Suppressor macrophage (primary cell): ENCODE measurements at places on chromosomes 13 and 19.
A peak's percentile ranks its signal among the peaks of the same experiment; 100 is the strongest.

DNA sequence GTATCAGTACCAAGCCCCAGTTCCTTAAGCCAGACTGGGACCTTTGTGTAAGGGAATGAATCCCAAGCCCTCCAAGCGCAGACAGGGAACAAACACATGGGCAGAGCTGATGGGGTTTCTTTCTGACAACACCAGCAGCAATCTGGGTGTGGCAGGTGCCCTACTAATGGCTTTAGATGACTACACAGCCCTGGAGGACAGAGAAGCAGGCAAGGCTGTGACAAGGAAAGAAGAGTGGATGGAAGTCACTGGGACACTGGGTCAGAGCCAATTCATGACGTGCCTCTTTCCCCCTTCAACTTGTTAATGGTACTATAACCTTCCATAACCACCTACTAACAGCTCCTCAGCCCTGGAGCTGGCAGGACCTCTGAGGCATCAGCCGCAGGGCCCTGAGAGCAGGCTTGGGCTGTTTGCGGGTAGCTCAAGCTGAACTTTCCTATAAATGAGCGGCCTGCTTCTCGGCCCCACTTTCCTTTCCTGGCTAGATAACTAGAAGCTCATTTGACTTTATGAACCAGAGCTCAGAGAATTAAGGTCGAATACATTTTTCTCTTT lies 38.9 kb downstream of the RASL11A start:
- DNase-seq: no peak

DNA sequence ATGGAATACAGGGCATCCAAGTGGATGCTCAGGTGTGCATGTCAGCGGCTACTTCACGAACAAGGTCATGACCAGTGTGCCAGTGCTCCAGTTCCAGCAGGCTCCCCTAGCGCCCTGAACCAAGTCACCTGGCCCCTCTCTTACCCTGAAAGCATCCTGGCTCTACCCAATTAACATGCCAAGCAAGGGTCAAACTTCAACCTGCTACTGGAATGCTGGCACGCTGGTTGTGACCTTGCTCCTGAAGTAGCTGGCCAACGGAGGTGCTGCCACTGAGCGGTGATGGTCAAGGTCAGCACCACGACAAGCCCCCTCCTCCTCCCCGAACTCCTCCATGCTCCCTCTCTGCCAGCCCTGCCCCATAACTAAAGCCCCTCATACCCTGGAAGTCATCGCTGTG lies 96.0 kb downstream of the CRYL1 start:
- no peak for DNase-seq

DNA sequence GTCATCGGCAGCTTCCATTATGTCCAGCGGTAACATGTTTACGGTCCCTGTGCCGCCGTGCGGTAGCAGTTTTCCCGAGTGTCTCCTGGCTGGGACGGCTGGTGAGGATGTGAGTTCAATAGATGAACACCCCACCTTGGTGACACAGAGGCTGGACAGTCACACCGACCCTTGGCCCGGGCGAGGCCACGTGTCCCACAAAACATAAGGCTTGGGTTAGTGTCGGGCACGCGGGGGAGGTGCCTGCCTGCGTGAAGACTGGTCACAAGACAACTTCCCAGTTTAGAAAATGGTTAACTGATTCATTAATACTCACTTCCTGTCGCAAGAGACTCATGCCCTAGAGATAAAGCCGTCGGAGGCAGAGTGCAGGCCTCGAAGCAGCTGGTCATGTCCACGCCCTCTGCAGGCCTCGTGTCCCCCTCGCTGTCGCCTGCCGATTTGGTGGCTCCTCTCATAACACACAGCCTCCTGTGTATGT lies 17.2 kb downstream of the RASA3 start:
- DNase-seq: peak; percentile 96

GRCh38 chr13:34224877-34225276 lies 406.9 kb downstream of the RFC3 start:
- DNase-seq: no peak

DNA sequence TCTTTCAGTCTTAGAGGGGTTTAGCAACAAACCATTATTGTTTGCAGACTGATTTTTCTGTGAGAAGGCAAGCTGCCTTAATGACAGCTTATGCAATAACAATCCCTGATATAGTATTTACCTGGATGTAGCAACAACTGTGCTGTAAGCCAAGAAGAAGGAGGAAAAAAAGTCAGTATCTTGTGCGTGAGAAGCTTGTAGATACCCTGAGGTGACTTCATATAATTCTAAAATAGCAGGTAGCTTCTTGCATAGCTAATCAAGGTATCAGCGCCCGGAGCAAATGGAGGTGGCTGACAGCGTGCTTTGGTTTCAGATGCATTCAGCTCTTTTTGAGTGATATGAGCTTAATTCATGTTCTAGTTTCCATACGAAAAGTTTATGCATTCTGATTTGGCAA lies 309.8 kb downstream of the KLF5 start:
- no peak for DNase-seq

GRCh38 chr13:29568731-29569130 lies 26.8 kb downstream of the SLC7A1 start:
- no peak for DNase-seq

DNA sequence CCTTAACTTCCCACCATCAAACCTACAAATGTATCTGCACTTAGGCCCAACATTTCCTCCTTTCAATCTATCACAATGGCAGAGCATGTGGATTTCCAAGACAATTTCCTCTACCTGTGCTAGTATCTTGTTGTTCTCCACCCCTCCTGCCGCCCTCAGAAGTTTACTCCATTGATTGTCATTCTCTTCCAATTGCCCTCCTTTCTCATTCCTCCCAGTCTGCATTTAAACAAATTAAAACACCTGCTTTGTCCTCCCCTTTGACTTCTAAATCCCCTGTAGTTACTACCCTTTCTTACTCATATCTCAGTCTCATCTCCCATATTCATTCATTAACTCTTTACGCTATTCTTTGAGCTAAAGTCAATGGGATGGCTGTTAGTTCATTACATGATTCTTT lies 370.6 kb downstream of the DIAPH3 start:
- no peak for DNase-seq

GRCh38 chr13:24053519-24054251 lies 106.8 kb upstream of the SPATA13 start:
- DNase-seq: peak; percentile 54

- no peak for DNase-seq
These were observed 1.5 kb downstream of the ZNF787 start for GRCh38 chr19:56119582-56119978.

DNA sequence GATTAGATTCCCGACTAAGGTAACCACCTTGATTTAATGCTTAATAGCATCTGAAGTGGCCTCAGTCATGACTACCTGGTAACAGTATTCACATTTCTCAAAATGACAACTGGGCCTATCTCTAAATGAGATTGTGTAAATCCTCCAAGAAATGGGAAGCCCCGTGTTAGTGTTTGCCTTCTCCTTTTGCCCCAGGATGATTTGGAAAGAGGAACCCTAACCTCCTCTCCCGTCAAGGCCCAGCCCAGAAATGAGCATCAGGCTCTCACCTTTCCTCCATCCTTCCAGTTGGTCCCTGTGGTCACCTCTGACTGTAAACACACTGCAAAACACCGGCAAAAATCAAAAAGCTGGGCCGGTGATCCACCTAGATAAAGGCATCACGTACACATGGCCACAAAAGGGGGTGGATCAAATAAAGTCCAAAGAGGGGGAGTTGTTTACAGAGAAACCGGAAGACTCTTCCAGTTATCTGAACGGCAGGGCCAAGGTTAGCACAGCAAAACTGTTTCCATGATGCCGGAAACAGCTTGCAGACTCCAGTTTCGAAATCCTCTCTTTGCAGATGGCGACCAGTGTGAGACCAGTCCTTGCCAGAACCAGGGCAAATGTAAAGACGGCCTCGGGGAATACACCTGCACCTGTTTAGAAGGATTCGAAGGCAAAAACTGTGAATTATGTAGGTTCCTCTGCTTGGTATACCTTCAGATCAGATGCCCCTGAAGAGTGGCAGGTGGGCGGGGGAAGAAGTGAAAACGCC lies 16.4 kb downstream of the F10 start:
- peak; percentile 32 for DNase-seq

GRCh38 chr19:49930483-49931011 lies 1.2 kb upstream of the NUP62 start:
- DNase-seq: peak; percentile 21

GRCh38 chr13:35157143-35157755 lies 215.2 kb downstream of the NBEA start:
- DNase-seq: peak; percentile 70

DNA sequence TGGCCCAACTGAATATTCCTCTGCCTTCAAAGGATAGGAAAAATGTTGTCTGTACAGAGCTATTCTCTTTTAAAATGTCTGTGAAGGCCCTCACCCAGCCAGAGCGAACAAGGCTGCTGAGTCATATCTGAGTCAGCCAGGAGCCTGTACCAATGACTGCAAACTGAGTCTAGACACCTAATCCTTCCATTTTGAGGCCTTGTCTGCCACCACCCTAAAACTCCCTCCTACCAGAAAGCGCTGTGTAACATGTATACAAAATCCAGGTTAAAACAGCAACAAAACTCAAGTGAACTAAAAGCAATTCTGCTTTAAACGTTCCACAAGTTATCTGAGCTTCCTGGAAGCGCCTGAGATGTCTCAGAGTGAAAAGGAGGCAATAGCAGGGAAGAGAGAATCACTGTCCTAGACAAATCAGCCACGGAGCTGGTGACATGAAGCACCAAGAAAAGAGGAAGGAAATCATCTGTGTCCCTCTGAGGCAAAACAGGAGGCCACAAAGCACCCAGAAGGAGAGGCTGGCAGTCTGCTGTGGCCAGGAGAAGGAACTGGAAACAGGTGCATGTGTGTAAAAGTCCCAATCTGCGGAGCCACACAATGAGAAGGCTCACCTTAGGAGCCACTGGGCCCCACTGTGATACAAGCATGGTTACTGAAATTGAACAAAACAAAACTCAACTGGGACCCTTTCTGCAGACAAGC lies 10.2 kb downstream of the DHRS12 start:
- peak; percentile 82 for DNase-seq

- peak; percentile 63 for DNase-seq
These were observed 11.9 kb downstream of the PEAK3 start for GRCh38 chr19:2270157-2270422.

GRCh38 chr19:55153652-55154264 lies 3.8 kb downstream of the TNNI3 start:
- DNase-seq: no peak

GRCh38 chr19:36182612-36183244 lies 30.5 kb upstream of the COX7A1 start:
- DNase-seq: no peak

DNA sequence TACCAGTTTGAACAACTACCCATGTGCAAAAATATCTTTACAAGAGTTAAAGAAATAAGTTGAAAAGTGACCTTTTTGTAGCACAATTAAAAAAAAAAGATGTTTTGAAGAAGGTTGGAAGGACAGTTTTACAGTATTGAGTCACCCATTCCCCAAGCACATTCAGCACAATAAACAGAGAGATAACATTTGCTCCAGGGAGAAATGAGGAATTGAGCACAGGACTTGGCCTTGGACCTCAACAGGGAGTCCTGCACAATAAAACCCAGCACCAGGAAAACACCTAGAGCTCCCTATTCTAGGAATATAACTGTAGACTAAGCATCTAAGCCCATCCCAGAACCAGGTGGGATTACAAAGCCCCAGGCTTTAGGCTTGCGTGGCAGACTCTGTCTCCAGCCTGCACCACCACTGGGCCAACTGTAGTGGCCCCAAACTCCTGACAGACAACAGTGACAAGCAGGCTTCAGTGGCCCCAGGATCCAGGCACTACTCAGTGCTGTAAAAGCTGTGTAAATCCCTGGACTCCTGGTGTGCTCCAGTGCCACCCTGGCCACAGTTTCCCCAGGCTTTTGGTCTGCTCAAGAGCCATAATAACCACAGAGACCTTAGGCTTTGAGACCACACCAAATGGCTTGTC lies 857.2 kb downstream of the SLITRK1 start:
- no peak for DNase-seq

DNA sequence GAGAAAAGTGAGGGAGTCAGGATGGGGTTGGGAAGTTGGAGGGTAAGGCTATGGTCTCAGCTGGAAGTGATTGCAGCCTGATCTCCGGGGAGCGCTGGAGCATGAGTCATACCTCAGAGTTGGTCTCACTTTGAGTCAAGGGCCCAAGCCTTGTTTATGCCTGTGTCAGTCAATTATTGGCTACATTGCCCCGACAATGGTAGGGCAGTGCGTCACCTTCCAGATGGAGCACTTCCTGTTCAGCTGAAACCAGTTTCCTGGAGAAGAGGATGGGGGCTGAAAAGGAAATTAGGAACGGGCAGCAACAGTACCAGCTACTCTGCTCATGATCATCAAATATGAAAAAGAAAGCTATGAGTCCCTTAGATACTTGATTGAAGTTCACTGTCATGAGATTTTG lies 60.4 kb downstream of the ADGRE1 start:
- DNase-seq: peak; percentile 66

GRCh38 chr13:50200569-50200968 lies 185.3 kb downstream of the KCNRG start:
- DNase-seq: no peak

DNA sequence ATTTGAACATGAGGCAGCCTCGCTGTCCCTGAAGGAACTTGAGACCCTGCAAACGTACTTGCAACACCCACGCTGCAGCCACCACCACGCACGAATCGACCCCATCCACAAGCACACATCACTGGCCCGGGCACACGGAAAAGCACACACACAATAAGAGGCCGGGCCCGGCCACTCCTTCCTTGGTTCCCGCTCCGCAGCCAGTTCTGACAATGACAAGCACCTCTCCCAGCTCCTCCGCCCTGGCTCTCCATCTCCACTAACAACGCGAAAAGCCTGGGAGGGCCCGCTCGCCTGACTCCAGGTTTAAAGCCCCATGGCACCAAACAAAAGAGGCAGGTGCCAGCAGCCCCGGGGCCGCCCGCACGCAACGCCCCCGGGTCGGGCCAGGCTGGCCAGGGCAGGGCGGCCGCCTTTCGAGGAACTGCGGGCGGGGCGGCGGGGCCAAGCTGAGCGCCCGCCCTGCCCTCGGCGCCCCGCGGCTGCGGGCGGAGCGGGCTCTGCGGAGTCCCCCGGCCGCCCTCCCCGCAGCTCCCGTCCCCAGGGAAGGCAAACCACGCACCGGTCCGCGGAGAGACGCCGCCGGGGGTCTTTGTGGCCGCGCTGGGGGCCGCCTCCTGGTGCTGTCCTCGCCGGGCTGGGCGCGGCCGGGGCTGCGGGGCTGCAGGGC lies 495 bp downstream of the DCLK1 start:
- DNase-seq: no peak

GRCh38 chr13:22235285-22235949 lies 564.5 kb downstream of the FGF9 start:
- DNase-seq: peak; percentile 3

- no peak for DNase-seq
These were observed 110.6 kb downstream of the LIG4 start for GRCh38 chr13:108104736-108105135.
